ENCODE measurements at places on chromosomes 6 and 20. TPM values are rescaled to one million over a fixed set of nuclear protein-coding genes. Genes with fewer than 3 reads are reported as not detected.

Gene PI16
- total RNA-seq, result not detected

Gene PCED1A
- total RNA-seq, result 40.1 TPM

DNA sequence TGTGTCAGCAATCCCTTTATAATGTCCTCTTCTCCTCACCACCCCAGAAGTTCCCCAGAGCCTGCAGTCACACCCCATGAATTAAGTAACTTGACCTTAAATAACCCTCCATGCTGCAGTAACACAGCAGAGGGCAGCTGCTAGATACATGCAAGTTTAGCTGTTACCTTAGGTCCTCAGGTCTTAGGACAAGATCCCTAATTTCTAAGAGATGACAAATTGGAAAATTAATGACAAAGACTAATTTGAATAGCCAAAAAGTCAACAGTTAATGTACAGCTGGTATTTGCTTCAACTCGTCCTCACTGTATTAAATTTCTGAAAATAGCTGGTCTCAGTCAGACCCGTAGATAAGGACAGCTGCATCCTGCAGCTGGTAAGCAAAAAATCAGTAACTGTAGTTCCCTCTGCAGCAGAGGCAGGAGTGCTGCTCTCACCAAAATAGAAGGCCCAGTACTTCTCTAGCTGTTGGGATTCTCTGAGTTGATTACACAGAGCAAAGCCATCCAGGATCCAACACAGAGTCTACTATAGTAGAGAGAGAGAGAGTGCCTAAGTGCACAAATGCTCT, 62.4 kb downstream of the TNFRSF21 start:
- H3K27me3 ChIP-seq, result no peaks in the 10 kb centered on the region
- peaks cover 32% of the 10 kb centered on the region for H3K4me1 ChIP-seq
- H3K4me3 ChIP-seq, result no peak overlapping the region
- no peak overlapping the region for H3K27ac ChIP-seq
- DNase-seq, result no peak

GRCh38 chr6:48553467-48554189, 442.6 kb upstream of the PTCHD4 start:
- no peak overlapping the region for H3K27ac ChIP-seq
- H3K27me3 ChIP-seq, result no peaks in the 10 kb centered on the region
- H3K36me3 ChIP-seq, result no peaks in the 10 kb centered on the region
- DNase-seq, result no peak
- H3K4me1 ChIP-seq, result no peaks in the 10 kb centered on the region
- no peak overlapping the region for H3K4me3 ChIP-seq

DNA sequence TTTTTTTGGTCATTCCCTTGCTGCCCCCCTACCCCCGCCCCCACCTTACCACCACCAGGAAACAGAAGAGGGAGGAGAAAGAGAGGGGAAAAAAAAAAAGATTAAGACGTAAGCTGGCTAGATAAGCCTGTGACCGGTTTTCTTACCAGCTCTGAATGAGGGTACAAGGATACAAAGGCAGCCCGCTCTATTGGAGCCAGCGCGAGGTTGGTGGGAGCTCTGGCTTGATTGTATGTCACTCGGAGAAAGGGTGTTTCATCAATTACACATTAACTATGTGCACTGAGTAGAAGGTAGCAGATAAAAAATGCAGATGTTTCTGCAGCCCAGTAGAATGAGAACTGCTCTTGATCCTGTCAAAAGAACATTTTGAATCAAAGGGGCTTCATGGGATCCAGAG, 28.6 kb upstream of the OLIG3 start:
- H3K4me1 ChIP-seq, result no peaks in the 10 kb centered on the region
- no peak overlapping the region for H3K27ac ChIP-seq
- H3K36me3 ChIP-seq, result no peaks in the 10 kb centered on the region
- H3K4me3 ChIP-seq, result no peak overlapping the region

DNA sequence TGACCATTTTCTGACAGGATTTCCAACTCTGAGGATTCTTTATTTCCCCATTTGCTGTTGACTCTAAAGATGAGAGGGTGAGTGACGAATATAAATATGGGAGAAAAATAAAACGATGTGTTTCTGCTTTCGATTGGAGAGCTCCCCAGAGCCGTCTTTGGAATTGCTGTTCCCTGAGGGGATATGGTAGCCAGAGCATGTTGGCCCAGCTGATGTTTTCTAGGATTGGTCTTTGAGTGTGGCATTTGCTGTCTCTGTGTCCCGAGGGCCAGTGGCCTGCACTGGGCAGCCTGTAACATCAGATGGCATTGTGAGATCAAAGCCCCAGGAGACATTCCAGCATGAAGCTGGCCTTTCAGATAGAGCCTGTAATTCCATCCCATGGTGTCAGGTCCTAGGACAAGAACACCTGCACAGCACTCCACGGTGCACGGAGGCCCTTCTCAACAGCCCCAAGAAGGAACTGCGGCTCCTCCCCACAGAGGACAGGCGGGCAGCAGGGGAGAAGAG, 26.7 kb downstream of the PKIG start:
- H3K27me3 ChIP-seq, result no peaks in the 10 kb centered on the region
- DNase-seq, result peak; percentile 28
- H3K27ac ChIP-seq, result peak overlapping the region; percentile 57

DNA sequence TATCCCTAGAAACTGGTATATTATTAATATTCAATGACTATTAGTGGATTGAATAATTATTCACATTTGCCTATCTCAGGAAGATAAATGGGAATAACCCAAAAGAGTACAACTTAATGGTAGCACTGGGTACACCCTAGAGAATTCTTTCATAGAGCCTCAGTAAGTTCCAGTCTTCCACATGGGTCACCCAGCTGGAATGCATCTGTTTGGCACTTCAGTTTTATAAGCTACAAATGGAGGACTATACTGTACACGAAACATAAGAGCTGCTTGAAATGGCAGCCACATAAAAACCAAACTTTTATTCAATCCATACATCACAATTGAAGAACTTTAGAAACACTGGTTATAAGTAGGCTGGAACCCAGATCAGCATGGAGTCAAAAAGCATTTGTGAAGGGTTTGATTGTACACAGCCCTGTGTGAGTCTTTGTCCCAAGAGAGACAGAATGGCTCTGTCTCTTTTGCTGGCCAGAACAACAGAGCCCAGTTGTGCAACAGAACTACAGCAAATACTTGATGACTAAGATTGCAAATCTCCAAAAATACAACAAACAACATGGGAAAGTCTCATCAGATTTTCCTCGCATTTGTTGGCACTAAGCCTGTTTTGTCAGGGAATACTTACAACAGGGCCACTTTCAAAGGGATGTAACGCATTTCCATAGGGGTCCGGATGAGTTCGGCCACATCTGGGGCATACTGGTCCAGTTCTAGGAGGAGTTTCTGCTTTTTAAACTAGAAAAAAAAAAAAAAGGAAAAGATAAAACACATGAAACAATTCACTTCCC, 39.5 kb downstream of the PIGU start:
- H3K27me3 ChIP-seq, result no peaks in the 10 kb centered on the region
- H3K4me1 ChIP-seq, result peaks cover 57% of the 10 kb centered on the region
- DNase-seq, result peak; percentile 90
- peaks cover 16% of the 10 kb centered on the region for H3K36me3 ChIP-seq

DNA sequence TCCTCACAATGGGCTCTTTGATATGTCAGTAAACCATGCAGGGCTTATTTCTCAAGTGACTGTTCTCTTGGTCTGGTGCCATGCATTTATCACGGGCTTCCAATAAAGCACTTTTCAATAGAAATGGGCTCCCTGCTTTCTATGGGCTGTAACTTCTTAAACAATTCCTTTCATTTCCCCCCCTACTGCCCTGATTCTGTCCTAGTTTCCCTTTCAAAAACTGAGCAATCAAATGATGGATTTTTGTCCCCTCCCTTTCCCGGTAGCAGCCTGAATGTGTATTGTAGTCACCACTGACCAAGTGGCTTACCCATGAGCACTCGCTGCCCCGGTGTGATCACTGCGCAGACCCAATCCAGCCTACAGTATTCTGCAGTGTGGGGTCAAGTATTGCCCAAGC, 13.9 kb downstream of the RPS10 start:
- H3K4me3 ChIP-seq, result no peak overlapping the region
- H3K27ac ChIP-seq, result no peak overlapping the region
- H3K4me1 ChIP-seq, result peaks cover 33% of the 10 kb centered on the region
- no peak for DNase-seq
- no peaks in the 10 kb centered on the region for H3K27me3 ChIP-seq

DNA sequence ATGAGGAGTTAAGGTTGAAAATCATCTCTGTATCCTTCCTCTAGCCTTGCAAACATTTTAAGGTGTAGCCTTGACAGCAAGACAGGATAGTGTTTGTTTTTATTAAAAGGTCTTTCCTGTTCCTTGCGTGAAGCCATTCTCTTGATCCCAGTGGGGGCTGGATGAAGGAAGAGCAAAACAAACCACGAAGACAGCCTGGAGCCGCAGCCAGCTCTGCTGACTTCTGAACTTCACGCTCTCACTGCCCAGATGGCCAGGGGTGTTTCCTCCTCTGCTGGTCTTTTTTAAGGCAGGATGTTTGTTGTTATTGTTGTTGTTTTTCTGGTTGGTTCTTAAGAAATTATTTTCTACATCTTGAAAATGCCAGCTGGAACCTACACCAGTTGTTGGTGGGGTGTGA, 156.4 kb downstream of the MTHFD1L start:
- no peak for DNase-seq
- no peaks in the 10 kb centered on the region for H3K27me3 ChIP-seq
- no peak overlapping the region for H3K4me3 ChIP-seq
- peaks cover 7% of the 10 kb centered on the region for H3K4me1 ChIP-seq
- peaks cover 46% of the 10 kb centered on the region for H3K36me3 ChIP-seq
